ENCODE measurements at places on chromosomes 5 and 9.

GRCh38 chr5:134784946-134785620 lies 26.5 kb downstream of the DDX46 start:
- DNase-seq: no peak

- no peak for DNase-seq
Measured at GRCh38 chr5:95081982-95082381, 202.9 kb downstream of the MCTP1 start.

DNA sequence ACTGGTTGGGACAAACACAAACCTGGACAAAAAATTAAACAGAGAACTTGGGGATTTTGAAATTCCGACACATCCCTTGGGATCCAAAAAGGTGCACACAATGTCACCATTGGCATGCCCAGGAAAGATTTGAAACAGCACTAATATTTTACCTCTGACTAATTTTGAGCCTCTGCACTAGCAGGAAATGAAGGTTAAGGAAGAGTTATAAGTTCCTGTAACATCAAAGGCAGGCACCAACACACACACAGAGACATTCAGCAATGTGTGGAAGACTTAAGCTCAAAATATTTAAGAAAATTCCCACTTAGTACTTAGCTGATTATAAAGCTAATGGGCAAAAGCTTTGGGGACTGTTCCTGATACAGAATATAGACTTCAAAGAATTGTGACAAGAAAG lies 247.0 kb downstream of the CDH9 start:
- DNase-seq: no peak

DNA sequence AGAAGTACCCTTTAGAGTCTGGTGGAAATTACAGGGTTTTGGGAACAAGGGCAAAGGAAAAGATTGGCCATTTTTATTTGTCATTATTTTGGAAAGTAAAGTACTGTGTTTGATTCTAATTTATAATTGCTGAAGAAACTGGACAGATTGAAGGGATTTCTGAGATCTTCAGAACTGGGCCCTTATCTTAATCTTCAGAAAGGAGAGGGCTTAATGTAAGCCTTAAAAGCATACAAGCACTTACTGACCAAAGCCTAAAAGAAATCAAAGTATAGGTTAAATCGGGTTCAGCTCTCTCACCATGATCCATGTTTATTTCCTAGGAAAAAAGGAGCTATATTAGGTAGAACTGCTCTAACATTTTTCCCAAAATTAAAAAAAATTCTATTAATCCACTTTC lies 35.6 kb downstream of the ERAP1 start:
- DNase-seq: no peak

DNA sequence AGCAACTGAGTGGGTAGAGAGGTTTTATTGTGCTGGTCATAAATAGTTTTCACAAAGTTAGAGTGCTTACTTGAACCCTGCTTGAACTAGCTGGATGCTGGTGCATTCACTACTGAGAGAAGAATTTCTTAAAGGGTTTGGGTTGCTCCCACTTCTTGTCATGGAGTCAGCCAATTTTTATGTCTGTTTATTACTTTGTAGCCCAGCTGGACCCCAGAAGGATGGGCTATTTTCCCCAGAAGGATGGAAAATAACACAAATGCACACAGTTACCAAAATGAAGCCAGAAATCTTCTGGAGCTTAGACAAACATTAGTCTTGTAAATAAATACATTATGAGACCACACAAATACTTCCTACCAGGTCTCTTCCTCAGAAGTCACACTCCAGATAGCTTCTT lies 480.8 kb upstream of the TNC start:
- no peak for DNase-seq

DNA sequence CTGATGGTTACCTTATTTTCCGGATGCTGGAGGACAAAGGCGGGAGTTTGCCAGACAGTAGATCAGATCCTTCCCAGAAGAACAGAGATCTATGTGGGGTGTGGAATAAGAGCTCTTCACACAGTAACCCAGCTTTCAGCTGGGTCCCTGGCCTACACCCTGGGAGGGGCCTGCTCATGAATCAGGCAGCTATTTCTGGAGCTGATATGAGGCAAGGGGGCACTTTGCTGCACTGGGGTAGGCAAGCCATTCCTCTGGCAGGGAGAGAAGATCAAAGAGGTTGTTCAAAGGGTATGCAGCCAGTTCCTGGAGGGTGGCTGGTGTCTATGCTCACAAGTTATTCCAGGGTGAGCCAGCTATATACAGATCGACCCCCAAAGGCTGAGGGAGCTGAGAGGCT lies 48.6 kb downstream of the CYSTM1 start:
- no peak for DNase-seq

DNA sequence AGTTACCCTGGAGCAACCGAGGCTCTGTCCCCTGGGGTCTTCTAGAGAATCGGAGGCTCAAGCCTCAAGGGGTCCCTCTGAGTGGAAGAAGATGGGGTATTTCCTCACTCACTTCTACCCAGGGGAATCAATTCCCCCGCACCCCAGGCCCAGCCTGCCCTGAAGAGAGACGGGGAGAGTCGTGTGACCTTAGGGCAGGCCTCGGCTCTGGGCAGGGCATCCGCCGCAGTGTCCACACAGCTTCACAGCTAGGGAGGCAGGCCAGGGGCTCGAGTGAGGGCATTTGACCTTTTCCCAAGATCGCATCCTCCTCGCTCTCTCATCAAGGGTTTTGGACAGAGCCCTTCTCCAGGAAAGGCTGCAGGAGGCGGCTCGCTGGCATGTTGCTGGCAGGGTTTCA lies 57.9 kb upstream of the CNOT6 start:
- no peak for DNase-seq
